ENCODE measurements at places on chromosomes 5 and 9.

DNA sequence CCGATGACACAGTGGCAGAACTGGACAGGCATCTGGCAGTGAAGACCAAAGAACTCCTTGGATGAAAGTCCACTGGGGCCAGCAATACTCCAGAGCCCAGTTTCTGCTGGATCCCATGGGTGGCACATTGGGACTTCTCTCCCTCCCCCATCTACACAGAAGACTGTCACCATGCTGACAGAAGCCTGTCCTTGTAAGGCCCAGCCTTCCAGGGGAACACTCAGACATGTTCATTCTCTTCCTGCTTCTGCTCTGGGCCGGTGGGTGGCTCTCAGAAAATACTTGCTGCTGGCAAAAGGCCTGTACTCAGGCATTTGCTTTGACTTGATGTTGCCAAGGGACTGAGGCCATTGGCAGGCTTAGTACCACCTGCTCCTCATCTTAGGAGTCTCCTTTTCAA is 48.3 kb upstream of the PTGS1 start:
- DNase-seq = no peak

- no peak for DNase-seq
Observed at GRCh38 chr9:123556464-123557435, 200.8 kb downstream of the CRB2 start.

DNA sequence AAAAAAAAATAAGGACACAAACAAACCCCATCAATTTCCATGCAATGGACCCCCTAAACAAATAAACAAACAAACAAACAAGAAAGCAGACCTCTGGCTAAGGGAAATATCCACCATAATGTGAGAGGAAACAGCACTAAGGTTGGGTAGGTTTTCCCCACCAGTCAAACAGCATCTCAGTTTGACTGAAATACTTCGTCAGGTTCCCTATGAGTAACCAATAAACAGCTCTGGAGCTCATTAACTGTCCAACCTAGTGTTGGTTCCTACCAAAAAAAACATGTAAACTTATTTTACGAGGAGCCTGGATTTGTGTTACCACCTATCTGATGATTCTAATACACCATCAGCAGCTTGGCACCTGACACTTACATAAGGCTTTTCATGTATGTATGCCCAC is 198.5 kb upstream of the TARS1 start:
- no peak for DNase-seq

DNA sequence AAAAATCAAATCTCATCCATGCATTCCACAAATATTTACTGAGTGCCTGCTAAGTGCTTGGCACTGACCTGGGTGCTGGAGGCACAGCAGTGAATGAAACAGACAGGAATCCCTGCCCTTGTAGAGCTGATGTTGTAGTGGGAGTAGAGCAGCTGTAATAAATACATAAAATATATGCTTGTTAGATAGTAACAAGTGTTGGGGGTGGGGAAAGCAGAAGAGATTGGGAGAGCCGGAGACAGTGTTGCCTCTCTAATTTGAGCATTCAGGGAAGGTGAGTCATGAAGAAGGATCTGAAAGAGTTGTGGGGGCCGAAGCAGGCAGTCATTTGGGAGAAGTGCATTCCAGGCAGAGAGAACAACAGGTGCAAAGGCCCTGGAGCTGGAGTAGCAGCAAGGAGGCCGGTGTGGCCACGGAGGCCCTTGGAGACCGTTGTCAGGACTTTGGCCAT is 97.9 kb downstream of the ZNF618 start:
- DNase-seq = no peak

GRCh38 chr9:98342820-98343210 is 87.4 kb upstream of the TBC1D2 start:
- no peak for DNase-seq

GRCh38 chr5:38888041-38888440 is 42.2 kb downstream of the OSMR start:
- DNase-seq = no peak

GRCh38 chr5:170603578-170604565 is 100.1 kb downstream of the KCNIP1 start:
- no peak for DNase-seq

- no peak for DNase-seq
Observed at GRCh38 chr9:114497727-114498382, 7.4 kb downstream of the WHRN start.

DNA sequence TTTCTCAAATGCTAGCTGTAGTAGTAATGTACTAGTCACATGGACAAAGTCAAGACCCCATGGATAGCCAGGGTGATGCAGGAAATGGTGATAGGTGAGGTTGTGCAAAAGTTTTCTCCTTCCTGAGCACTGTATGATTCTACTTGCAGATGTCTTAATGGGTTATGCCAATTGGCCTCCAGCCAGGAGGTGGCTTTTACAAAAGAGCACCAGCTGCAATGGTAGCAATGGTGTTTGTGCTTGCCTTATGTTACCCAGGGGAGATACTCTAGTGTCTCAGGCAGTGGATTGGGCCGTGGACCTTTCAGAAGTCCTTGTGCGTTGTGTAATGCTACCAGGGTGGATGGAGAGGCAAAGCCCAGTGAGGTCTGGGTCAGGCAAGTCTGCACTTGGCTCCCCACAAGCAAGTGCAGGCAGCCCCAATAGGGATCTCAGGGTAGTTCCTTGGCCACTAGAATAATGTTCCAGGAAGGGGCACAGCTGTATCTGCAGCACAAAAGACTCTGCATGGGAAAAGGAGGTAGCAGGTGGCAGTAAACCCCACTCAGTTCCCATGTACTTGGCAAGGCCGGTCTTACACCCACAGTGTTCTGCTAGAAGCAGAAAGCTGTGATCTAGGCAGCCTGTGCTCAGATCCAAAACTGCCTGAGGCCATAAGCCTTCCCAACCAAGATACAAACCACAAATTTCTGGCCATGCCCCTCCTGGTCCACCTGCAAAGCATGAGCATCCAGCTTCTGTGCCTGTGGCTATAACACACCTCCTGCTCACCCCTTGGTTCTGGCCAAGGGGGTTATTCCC is 46.4 kb upstream of the EDIL3 start:
- no peak for DNase-seq

DNA sequence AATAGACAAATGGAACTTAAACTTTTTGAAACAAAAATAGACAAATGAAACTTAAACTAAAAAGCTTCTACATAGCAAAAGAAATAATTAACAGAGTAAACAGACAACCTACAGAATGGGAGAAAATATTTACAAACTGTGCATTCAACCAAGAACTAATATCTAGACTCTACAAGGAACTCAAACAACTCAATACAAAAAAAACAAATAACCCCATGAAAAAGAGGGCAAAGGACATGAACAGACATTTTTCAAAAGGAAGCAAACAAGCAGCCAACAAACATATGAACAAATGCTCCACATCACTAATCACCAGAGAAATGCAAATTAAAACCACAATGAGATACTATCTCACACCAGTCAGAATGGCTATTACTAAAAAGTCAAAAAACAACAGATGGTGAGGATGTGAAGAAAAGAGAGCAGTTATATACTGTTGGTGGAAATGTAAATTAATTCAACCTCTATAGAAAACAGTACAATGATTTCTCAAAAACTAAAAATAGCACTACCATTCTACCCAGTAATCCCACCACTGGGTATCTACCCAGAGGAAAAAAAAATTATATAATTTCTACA is 170.8 kb upstream of the RGMB start:
- DNase-seq = no peak

DNA sequence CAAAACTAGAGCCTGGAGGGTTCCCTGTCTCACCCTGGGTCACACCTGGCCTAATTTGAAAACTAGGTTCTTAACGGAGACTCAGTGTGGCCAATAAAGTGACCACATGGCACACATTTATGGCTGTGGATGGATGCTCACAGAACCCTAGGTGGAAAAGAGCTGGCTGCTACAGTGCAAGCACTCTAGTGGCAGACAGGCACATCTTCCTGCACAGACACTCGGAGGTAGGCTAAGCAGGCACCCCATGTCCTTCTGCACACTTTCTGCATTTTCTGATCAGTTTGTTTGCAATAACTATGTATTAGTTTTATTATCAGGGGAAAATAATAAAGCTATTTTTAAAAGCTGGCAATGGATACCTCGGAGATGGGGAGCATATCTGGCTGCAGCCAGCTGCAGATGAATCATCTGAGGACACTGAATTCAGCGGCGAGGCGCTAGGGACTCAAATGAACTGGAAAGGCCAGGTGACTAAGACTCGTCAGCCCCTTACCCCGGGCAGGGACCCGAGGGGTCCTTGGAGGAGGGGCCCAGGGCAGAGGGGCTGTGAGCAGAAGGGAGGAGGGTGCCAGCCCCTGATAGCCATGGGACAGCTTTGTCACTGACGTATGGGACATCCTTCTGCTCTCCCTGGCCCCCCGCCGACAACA is 96.2 kb downstream of the OLFM1 start:
- DNase-seq = no peak

DNA sequence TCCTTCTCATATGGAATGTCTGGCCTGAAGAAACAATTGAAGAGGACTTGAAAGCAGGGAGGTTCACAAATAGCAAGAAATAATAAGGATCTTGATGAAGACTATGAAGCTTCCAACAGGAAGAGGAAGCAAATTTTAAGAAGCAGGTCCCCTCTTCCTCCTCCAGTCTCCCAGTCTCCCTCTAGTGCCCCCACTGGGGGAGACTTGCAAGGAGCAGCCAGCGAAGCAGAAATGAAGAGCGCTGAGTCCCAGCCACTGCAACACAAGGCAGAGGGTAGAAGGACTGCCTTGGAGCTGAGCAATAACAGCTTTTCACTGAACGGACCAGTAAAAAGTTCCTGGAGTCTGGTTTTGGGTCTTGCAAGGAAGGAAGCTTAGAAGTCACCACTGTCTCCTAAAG is 32.6 kb upstream of the ACO1 start:
- DNase-seq = no peak

GRCh38 chr5:14396737-14397136 is 184.9 kb upstream of the OTULINL start:
- DNase-seq = no peak

- DNase-seq = no peak
Observed at GRCh38 chr5:78993165-78993564, 8.1 kb upstream of the ARSB start.

- no peak for DNase-seq
Observed at GRCh38 chr9:109072821-109073435, 46.8 kb downstream of the TMEM245 start.

- no peak for DNase-seq
Observed at GRCh38 chr5:96114736-96115135, 153.1 kb upstream of the ELL2 start.

DNA sequence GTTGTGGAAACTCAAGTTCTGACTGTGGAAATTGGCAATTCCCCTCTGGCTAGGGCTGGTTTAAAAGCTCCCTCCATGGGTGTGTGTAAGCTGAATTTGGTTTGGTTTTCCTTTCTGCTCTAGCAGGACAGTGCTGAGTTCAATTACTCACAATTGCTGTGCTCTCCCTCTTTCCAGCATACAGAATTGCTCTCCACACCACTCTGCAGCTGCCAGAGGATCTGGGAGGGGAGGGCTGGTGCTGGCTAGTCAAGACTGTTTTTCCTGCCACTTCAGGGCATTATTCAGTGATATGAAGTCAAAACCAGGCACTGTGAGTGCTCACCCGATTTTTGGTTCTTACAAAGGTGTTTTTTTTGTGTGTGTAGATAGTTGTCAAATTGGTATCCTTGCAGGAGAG is 336.9 kb upstream of the SLC24A2 start:
- no peak for DNase-seq

GRCh38 chr5:132093271-132093670 is 19.7 kb downstream of the CSF2 start:
- no peak for DNase-seq

GRCh38 chr9:128637656-128638055 is 19.0 kb downstream of the DYNC2I2 start:
- no peak for DNase-seq

GRCh38 chr5:132673939-132674630 is at the start of gene IL4:
IL4 (plus strand) TSS chr5:132673989; CDS start chr5:132674051, 62 bp downstream.
- no peak for DNase-seq

- DNase-seq = no peak
Observed at GRCh38 chr9:108105885-108106284, 616.3 kb upstream of the KLF4 start.

GRCh38 chr9:137669261-137669672 is 50.5 kb downstream of the EHMT1 start:
- no peak for DNase-seq

DNA sequence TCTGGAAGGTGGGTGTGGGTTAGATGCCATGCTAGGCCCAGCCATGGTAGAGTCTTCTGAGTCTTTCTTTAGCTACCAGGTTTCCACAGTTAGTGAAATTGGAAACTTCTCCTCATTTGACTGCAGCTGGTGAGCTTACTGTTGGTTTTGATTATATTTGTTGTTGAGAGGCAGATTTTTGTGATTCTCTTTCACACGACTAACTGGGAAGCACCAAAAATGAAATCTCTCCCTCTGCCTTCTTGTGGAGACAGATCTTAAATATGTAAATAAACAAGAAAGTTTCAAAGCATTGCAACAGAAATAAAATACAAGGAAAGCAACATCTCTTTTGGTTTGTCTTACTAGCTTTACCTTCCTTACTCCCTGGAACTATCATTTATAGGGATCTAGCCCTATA is 122.2 kb downstream of the CEMIP2 start:
- DNase-seq = no peak

GRCh38 chr5:35561396-35561795 is 56.3 kb upstream of the SPEF2 start:
- DNase-seq = no peak

DNA sequence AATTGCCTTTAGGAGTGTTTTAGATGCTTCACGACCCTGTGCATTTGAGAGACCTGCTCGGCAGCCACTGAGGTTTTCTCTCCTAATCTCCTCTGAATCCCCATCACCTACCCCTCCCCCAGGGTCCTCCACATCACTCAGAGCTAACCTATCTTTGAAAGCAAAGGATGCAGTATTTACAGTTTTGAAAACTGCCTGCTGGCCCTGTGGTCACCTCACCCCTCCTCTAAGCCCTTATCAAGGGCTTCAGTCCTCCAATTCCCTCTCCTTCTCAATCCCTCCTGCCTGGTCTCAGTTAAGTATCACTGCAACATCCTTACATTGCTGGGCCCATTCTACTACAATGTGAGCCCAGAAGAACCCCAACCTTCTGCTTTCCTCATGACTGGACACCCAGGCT is 4.6 kb downstream of the RPP25L start:
- no peak for DNase-seq

DNA sequence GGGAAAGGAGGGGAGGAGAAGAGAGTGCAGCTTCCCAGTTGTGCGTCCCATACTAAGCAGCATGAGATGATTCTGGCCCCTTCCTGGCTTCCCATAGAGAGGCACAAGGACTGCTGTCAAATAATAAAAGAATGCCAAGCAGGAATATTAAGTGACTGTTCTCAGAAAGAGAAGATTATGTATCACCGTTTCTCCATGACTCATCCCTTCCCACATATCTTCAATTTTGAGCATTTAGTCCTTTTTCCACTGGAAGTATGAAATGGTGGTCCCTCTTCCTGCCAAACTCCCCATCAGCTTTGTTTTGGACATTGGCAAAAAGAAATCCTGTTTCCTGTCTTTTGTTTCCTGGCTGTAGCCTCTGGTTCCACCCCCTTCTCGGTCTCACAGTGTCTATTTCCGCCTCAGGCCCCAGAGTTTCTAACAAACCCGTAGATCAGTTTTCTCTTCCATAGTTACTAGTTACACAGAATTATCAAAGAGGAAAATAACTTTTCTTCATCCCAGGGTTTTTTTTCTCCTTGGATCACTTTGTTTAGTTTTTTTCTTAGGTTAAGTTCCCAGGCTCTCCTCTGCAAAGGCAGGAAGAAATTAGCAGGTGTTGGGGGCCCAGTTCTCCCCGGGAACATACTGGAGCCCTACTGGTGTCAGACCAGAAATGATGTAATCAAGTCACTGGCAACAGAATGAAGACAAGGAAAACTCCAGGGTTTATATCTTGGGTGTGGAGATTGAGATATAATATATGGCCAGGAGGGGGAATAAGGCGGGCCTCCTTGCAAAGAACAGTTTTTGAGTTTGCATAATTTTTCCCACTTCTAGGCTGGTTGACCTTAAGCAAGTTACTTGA is 26.4 kb upstream of the ARHGAP26 start:
- no peak for DNase-seq

Measured in BJ (cell line).